Gastroesophageal sphincter (tissue), 4 donors: ENCODE measurements at places on chromosomes 11 and 22. TPM values are rescaled to one million over a fixed set of nuclear protein-coding genes. Genes with fewer than 3 reads are reported as not detected.

SHANK2 gene
- total RNA-seq = 14.5 TPM

DNA sequence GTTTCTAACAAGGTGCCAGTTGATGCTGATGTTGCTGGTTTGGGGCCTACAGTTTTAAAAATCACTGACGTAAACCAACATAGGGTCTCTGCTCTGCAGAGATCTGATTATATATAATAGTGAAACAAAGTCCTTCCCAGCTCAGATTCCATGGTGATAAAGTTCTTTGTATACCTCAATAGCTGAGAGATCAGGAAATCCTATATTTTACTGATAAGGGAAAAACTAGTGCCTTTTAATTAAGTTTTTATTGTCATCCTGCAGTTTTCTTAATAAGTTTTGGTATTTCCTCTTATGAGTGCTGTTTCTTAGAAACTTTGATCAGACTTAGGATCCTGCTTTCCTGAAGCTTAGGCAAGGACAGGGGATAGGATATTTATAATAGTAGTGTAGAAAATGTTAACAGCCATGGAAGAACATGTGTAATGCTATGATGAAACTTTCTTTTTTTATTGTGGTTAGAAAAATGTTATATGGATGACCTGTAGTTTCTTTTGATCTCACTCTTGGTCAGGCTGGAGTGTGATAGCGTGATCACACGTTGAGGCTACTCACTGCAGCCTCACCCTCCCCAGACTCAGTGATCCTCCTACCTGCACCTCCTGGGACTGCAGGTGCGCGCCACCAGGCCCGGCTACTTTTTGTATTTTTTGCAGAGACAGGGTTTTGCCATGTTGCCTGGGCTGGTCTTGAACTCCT lies 14.1 kb downstream of the CAPRIN1 start:
- no peak overlapping the region for H3K4me3 ChIP-seq
- H3K4me1 ChIP-seq = peaks cover 18% of the 10 kb centered on the region

MYO7A gene
- 10.1 TPM for total RNA-seq

- no peaks in the 10 kb centered on the region for H3K27me3 ChIP-seq
- peaks cover 67% of the 10 kb centered on the region for H3K4me1 ChIP-seq
- H3K4me3 ChIP-seq = no peak overlapping the region
- ATAC-seq = no peak
- H3K27ac ChIP-seq = peak overlapping the region; percentile 97
Observed at GRCh38 chr11:64858467-64859263, 14.2 kb upstream of the CDC42BPG start.

POU2F3 gene
- 0.46 TPM for total RNA-seq

- H3K27me3 ChIP-seq = no peaks in the 10 kb centered on the region
- H3K36me3 ChIP-seq = no peaks in the 10 kb centered on the region
- H3K27ac ChIP-seq = no peak overlapping the region
Observed at GRCh38 chr11:28142724-28143123, 34.5 kb downstream of the METTL15 start.

OR6X1 gene
- not detected for total RNA-seq

GAS2L1 gene
- 36.9 TPM for total RNA-seq

OVCH2 gene
- not detected for total RNA-seq

OR8D1 gene
- total RNA-seq = not detected

GRCh38 chr11:15493921-15494620 lies 379.3 kb downstream of the INSC start:
- H3K4me3 ChIP-seq = no peak overlapping the region
- ATAC-seq = no peak
- H3K36me3 ChIP-seq = no peaks in the 10 kb centered on the region
- H3K27ac ChIP-seq = no peak overlapping the region

- H3K36me3 ChIP-seq = no peaks in the 10 kb centered on the region
- H3K27ac ChIP-seq = peak overlapping the region; percentile 86
- H3K4me1 ChIP-seq = peaks cover 82% of the 10 kb centered on the region
Observed at GRCh38 chr22:27754247-27754887, 47.2 kb downstream of the MN1 start.

FGF4 gene
- total RNA-seq = not detected

GRCh38 chr22:46043816-46044620 lies 67.1 kb upstream of the WNT7B start:
- no peaks in the 10 kb centered on the region for H3K27me3 ChIP-seq
- ATAC-seq = peak; percentile 37
- peaks cover 52% of the 10 kb centered on the region for H3K4me1 ChIP-seq
- H3K36me3 ChIP-seq = no peaks in the 10 kb centered on the region
- H3K27ac ChIP-seq = peak overlapping the region; percentile 100
- H3K4me3 ChIP-seq = peak overlapping the region; percentile 47

GRCh38 chr11:90845126-90845525 lies 622.3 kb upstream of the CHORDC1 start:
- no peaks in the 10 kb centered on the region for H3K27me3 ChIP-seq
- ATAC-seq = no peak
- no peak overlapping the region for H3K4me3 ChIP-seq
- H3K36me3 ChIP-seq = no peaks in the 10 kb centered on the region
- H3K4me1 ChIP-seq = no peaks in the 10 kb centered on the region

- H3K4me3 ChIP-seq = no peak overlapping the region
- H3K27me3 ChIP-seq = no peaks in the 10 kb centered on the region
- ATAC-seq = no peak
- no peaks in the 10 kb centered on the region for H3K4me1 ChIP-seq
Observed at GRCh38 chr11:106872246-106872645, 146.0 kb downstream of the GUCY1A2 start.

DNA sequence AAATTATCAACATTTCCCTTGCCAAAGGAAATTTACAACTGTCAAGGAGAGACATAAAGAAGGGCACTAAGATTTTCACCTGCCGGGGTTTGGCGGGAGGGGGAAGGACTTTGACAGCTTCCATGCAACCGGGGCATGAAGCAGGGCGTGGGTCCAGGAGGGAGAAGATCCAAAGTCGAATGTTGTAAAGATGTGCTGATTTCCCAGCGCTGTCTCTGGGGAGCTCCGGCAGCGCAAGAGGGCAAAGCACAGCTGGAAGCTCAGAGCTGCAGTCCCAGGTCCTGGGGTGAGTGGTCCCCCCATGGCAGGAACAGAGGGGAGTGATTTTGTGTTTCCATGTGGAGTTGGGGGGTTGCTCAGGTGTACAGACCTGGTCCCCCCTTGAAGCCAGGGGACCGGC lies at the start of gene MS4A10:
TSS of gene MS4A10 (plus strand) at position 198 of the 400 bp plus-strand sequence. CDS start 5,003 bp downstream, outside the sequence.
- ATAC-seq = no peak
- H3K4me3 ChIP-seq = no peak within 1 kb of the TSS
- H3K27me3 ChIP-seq = no peaks in the 10 kb centered on the region

- no peak overlapping the region for H3K27ac ChIP-seq
- H3K27me3 ChIP-seq = peaks cover 72% of the 10 kb centered on the region
- H3K36me3 ChIP-seq = no peaks in the 10 kb centered on the region
- peak; percentile 64 for ATAC-seq
Observed at GRCh38 chr11:57476757-57477506, 16.6 kb downstream of the RTN4RL2 start.

GRCh38 chr22:44091021-44091721 lies 67.1 kb downstream of the PARVB start:
- no peak overlapping the region for H3K4me3 ChIP-seq
- H3K36me3 ChIP-seq = peaks cover 31% of the 10 kb centered on the region
- H3K27ac ChIP-seq = no peak overlapping the region

SLC22A9 gene
- total RNA-seq = not detected

GRCh38 chr11:77879218-77879617 lies 58.3 kb downstream of the AAMDC start:
- H3K27me3 ChIP-seq = no peaks in the 10 kb centered on the region
- H3K4me3 ChIP-seq = no peak overlapping the region
- ATAC-seq = peak; percentile 57

HORMAD2 gene
- total RNA-seq = not detected

SLC1A2 gene
- total RNA-seq = 1.5 TPM

- no peaks in the 10 kb centered on the region for H3K36me3 ChIP-seq
- H3K4me1 ChIP-seq = no peaks in the 10 kb centered on the region
- H3K27ac ChIP-seq = no peak overlapping the region
- no peaks in the 10 kb centered on the region for H3K27me3 ChIP-seq
- H3K4me3 ChIP-seq = no peak overlapping the region
Observed at GRCh38 chr22:37782340-37783168, 25.2 kb upstream of the GCAT start.
